ENCODE measurements at places on chromosomes 1 and 21.

DNA sequence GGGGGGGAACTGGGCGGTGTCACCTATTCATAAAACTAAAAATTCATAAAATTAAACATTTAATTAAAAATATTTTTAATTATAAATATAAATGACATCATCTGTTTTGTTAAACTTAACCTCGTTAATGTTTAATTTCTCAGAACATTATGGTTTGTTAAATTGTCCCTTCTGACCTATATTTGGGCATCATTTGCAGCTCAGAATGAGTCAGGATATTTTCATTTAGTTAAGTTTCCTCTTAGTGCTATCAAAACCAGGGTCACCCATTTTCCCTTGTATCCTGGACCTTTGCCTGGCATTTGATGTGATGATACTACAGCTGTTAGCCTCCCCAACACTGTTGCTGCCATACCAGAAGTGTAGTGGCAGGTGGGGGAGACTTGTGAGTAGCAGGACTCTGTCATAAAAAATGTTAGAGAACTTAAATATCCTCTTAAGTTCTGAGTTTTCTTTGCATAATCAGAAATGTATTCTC is 30.3 kb downstream of the TSNAX start:
- no peak for DNase-seq

GRCh38 chr1:119372503-119373086 is 4.0 kb downstream of the HAO2 start:
- peak; percentile 42 for DNase-seq

GRCh38 chr1:14240265-14240664 is 358.2 kb upstream of the KAZN start:
- DNase-seq: no peak

- peak; percentile 77 for DNase-seq
These were observed 685 bp downstream of the UBAP2L start for GRCh38 chr1:154221278-154222001.

GRCh38 chr1:27690183-27690582 is 18.2 kb upstream of the IFI6 start:
- DNase-seq: no peak

- DNase-seq: no peak
These were observed 26.7 kb upstream of the PCP4 start for GRCh38 chr21:39840373-39841097.

Data from cardiac fibroblast (primary cell).